Pulmonary artery endothelial cell (primary cell): ENCODE measurements at places on chromosomes 12 and 14.

DNA sequence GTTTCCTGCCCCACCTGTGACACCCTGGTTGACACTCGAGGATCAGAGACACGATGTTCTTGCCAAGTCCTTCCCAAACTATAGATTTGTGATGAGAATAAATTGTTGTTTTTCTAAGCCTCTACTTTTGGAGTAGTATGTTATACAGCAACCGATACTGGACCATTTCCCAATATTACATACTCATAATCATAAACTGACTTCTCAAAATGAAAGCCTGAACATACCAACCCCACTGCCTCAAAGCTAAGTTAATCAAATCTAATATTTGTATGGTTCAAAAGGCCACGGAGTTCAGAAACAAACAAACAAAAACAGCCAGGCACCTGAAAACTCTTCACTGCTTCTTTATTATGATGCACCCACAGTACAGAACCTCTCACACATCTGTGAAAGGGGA is 52.3 kb upstream of the GPHB5 start:
- no peak for DNase-seq

GRCh38 chr12:116697305-116697704 is 40.6 kb downstream of the SPRING1 start:
- no peak for DNase-seq

DNA sequence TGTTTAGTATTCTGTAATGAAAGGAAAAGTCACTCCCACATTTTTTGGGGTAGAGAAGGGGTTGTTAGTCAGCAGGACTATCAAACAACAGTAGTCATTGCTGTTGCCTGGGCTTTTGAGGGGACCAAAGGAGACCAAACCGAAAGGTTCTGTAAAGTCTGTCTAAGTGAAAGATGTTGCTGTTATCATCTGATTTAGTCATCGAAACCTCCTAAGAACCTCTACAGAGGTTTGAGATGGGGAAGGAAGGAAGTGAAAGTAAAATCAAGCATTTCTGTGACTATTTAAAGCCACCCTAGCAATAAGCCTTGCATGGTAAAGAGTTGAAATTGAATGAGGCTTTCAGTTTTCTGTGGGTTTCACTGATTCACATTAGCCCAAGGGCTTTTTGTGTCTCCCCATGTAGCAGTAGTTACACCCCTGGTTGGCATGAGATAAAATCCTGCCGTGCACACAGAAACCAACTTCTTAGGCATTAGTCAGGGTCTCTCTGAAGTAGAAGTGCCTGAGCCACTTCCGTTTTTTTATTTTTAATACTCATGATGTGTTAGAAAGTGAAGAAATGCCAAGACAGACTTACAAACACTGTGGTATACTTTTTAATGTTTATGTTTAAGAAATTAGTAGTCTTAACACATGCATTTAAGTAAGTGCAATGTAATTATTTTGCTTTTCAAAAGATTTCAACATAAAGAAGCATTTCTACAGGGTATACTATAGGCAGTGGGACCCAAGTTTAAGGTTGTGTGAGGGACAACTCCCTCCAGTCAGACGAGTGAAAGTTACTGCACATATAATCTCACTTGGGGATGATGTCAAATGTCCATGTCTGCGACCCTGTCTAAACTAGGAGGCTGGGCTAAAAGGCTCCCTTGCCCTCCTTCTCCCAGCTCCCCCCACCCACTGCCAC is 50.4 kb downstream of the DYRK2 start:
- no peak for DNase-seq

- DNase-seq: no peak
These were observed 4.3 kb downstream of the BICD1 start for GRCh38 chr12:32110942-32111341.

DNA sequence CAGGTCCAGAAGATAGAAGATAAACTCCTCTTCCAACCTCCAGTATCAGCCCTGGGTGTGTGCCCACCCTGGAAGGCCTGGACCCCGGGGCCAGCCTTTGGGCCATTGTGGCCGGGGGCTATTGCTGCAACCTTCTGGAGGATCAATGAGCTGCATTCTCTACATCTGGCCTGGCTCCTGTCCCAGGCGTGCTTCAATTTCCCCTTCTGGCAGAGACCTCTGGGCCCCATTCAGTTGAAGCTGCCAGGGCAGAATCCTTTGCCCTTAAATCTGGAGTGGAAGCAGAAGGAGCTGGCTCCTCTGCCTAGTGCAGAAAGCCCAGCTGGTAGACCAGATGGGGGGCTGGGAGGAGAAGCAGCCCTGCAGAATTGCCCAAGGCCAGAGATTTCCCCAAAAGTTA is 10.0 kb downstream of the NYNRIN start:
- DNase-seq: no peak

DNA sequence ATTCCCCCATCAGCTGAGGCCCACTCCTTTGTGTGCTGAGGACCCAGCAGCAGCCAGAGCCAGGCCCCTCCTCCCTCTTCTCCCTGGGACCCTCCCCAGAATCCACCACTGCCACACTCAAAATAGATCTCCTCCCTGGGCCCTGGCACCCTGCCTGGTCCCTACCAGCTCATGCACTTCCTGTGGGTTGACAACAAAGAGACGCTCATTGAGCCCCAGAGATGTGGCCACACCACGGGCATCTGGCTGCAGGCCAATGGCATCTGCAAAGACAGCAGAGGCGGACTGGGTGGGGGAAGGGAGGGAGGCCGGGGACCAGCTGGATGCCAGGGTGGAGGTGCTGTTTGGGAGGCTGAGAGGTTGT is 16.0 kb upstream of the ENDOU start:
- no peak for DNase-seq

- DNase-seq: no peak
These were observed 442.4 kb upstream of the MGAT4C start for GRCh38 chr12:86698641-86698980.

DNA sequence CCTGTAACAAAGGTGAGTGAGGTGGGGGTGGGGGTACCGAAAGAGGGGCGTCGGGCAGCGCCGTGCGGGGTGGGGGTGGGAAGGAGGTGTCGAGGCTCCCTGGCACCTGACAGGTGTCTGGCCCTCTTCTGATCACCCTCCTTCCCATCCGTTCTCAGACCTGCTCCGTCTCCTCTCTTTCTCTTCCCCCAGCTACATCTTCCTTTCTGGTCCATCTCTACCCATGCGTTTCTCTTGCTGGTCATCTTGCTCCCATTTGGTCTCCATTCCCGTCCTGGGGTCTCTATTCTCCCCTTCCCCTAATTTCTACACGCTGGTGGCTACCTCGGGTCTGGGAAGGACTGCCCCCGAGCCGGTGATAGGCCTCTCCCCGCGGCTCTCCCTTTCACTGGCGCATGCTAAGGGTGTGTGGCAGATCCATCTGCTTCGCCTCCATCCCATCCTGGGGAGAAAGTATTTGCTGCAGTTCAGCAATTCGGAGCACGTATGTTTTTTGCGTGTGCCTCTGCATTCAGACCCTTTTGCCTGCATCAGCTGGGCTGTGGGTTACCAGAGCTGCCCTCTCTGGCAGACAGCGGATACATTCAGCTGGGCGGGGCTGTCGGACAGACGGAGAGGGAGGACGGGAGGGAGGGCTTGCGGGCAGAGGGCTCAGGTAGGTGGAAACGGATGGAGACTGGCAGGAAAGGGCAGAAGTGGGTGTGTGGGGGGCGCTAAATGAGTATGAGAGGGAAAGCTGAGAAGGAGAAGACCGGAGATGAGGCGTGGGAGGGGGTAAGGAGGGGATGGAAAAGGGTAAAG is 730 bp downstream of the CLSTN3 start:
- no peak for DNase-seq

- no peak for DNase-seq
These were observed 15.8 kb downstream of the VDR start for GRCh38 chr12:47889040-47889439.

DNA sequence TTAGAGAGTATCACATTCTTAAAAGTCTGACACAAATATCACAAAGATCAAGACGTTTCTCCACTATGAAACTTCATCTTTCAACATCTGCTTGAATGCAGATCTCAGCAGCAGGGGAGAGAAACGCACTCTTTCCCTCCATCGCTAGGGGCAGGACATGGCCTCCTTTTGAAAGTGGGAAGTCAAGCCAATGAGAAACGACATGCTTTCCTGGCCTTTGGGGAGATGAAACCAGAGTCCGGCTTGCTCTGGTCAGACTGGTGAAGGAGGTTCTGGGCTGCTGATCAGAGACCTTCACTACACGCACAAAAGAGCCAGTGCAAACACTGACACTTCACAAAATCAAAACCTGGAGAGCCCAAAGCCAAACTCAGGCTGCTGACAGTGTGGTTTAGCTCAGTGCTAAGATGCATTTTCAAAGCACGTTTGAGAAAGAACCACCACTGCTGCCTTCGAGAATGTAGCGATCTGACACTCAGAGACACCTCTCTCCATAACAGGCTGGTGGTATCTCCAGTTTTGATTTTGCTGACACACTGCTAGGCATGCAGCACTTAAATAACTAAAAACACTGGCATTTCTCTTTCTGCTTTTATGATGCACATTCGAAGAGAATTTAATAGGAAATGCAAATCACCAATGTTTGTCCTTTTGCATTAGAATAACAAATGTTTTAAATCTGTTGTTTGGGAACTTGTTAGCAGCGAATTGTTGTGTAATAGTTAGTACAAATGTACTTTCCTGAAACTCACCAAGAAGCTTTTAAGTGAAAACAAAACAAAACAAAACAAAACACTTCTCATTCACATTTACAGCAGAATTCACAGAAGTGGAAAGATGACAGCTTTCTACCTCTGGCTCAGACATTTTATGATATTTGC is 93.9 kb upstream of the OVCH1 start:
- no peak for DNase-seq

- no peak for DNase-seq
These were observed 1.7 kb downstream of the ARHGAP5 start for GRCh38 chr14:32078858-32079216.

GRCh38 chr12:94488463-94488862 is 28.8 kb upstream of the CEP83 start:
- DNase-seq: no peak

DNA sequence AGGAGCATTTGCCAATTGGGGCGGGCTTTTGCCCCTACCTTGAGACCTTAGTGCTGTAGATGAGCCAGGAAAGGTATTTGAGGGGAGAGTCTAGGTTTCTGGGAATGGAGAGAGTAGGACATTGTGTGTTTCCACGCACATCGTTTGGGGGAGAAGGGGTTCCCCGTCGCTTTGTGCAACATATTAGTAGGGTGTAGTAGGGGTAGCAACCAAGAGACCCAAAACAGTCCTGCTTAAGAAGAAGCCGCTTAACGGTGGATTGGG is 694 bp upstream of the PTGES3 start:
- no peak for DNase-seq

- DNase-seq: no peak
These were observed 8.0 kb upstream of the WDR20 start for GRCh38 chr14:102131741-102132140.

DNA sequence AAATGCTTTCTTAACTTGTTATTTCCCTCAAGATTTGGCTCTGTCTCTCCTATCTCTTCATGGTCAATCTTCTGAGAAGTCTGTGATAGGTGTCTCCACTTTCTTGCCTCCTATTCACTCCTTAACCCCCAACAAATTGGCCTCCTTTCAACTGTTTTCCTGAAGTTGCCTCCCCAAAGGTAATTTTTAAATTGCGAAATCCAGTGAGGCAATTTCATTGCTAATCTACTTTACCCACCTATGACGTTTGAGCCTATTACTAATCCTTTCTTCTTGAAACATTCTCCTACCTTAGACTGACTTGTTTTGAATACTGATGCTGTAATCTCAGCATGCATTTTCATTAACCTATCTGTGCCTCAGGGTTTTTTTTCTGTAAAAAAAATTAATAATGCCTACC is 6.0 kb upstream of the KCNH5 start:
- no peak for DNase-seq

DNA sequence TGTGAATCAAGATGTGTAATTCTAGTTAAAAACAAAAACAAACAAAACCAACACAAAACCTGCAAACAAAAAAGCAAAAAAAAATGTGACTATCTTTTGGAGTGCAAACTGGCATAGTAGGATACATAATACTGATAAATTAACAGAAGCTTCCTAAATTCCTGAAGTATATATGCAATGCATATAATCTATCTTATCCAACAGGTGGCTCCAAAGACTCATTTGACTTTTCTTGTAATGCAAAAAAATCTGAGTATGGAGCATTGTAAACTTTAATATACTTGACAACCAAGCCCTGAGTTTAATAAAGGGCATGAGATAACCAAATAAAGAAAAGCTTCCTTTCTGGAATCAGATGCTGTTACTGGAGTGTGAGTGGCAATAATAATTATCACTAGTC is 1003.6 kb downstream of the FSCB start:
- DNase-seq: no peak

GRCh38 chr14:33916663-33917565 is 34.0 kb downstream of the EGLN3 start:
- DNase-seq: peak; percentile 36

GRCh38 chr12:52074971-52075724 is 4.4 kb upstream of the SMIM41 start:
- no peak for DNase-seq

GRCh38 chr12:42793166-42793565 is 203.6 kb upstream of the PRICKLE1 start:
- no peak for DNase-seq

DNA sequence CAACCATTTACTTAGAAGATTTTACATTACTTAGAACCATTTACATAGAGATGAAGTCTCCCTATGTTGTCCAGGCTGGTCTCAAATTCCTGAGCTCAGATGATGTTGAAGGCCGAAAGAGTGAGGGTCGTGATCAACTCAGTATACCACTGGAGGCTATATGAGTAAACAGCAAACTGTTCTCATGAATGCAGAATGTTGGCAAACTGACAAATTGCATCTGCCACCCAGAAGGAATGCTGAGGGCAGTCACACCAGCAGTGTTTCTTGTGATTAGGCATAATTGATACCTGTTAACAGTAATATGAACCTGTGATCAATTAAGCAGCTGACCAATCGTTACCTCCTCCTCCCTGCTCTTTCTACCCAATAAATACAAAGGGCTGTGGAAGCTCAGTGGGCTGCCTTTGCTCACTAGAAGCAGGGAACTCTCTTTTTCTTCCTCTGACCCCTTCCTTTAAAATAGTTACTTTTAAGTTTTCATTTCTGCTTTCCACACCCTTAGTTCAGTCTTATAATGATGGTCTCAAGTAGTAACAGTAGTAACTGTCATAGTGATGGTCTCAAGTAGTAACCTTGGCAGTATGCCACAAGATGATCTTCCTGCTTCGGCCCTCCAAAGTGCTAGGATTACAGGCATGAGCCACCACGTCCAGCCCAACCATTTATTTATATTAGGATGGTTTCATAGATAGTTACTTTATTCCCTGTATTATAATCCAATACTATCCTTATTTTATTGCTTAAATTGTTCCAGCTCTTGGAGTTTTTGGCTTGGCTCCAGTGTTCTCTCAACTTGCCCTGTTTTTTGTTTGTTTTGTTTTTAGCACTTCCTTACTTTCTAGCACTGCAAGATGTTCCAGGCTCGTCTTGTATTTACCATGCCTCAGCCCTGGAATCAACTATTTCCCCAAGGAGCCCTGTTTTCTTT is 25.8 kb downstream of the LIMA1 start:
- DNase-seq: peak; percentile 33

GRCh38 chr12:2402073-2402579 is 349.3 kb downstream of the CACNA1C start:
- DNase-seq: no peak

GRCh38 chr12:122208073-122208820 is 4.7 kb downstream of the B3GNT4 start:
- DNase-seq: no peak

GRCh38 chr12:121388421-121388981 is 11.4 kb upstream of the RNF34 start:
- peak; percentile 17 for DNase-seq
